Fibroblast of the aortic adventitia (primary cell): ENCODE measurements at places on chromosomes 2 and 18. TPM values are rescaled to one million over a fixed set of nuclear protein-coding genes. Genes with fewer than 3 reads are reported as not detected.
A peak's percentile ranks its signal among the peaks of the same experiment; 100 is the strongest.

EMILIN1 gene
- 81.3 and 153 TPM in 2 replicates for total RNA-seq

DNA sequence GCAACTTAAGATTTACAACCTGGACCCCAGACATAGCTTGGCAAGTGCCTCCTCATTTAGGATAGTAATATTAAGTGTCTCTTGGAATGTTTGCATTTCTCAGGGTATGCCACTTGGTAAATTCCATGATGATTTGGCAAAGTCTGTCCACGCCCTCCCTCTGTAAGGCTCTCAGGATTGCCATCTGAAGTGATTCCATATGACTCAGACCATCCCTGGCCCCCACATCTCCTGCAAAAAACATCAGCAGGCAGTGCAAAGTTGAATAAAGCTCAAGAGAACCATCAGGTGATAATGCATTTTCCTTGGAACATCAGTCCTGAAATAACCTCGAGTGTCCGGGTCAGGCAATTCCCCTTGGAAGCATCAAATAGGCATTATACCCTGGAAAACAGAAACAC lies 27.1 kb upstream of the PIEZO2 start:
- DNase-seq: peak; percentile 48

REEP1 gene
- total RNA-seq: 0.27 TPM in 1 of 2 replicates, not detected in the other

GRCh38 chr18:9177031-9177430 lies 40.5 kb downstream of the ANKRD12 start:
- DNase-seq: no peak

GRCh38 chr2:64488050-64488974 lies 34.4 kb downstream of the LGALSL start:
- DNase-seq: peak; percentile 65

GRCh38 chr2:64651590-64651989 lies 2.1 kb downstream of the SERTAD2 start:
- DNase-seq: no peak

DNA sequence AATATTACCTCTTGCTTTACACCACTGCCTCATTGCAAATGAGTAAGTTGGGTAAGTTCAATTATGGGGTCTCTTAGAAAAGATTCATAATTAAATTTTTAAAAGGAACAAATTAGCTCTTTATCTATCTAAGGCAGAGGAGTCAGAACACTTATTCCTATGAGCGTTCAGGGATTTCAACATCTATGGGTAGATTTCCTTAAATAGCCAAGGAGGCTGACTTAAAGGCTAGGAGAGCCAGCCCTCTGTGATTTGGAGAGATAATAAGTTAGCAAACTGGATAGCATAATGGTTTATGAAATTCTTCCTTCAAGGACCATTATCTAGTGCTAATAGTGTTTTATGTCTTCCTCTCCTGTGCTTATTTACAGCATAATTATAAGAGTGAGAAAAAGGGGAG lies 387.7 kb downstream of the STK39 start:
- no peak for DNase-seq

DNA sequence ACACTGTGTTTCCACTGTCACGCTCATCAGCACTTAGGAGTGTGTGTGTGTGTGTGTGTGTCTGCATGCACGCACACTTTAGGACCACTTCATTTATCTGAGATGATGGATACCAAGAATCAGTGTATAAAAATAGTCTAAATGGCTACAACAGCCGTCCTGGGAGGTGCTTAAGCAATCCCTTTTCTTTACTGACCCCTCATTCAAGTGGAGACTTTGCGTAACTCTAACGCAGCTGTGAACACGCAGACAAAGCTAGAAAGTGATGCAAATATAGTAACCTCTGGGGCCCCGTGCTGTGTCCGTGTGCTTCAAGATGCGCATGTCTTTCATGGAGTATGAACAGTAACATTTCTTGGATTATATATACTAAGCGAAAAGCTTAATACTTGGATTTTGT lies 40.4 kb upstream of the RBM44 start:
- DNase-seq: no peak

POLE4 gene
- total RNA-seq: 27.4 and 44.3 TPM in 2 replicates

DSC2 gene
- 0.82 TPM in 1 of 2 replicates, not detected in the other for total RNA-seq

- DNase-seq: no peak
Observed at GRCh38 chr2:226581004-226581403, 218.6 kb downstream of the IRS1 start.

DNA sequence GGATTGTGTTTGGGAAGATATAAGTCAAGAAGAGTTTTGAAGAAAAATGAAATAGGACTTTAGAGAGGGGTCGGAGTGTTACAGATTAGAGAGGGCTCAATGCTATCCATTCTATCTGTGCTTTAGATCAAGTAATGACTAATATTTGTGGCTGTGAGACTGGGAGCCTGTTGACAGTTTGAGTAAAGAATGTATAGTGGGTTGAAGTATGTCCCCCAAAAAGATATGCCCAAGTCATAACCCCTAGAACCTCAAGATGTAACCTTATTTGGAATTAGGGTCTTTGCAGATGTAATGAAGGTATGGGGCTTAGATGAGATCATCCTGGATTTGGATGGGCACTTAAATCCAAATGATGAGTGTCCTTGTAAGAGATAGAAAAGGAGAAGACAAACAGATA lies 55.3 kb upstream of the SERPINE2 start:
- DNase-seq: no peak

UGT1A3 gene
- not detected in 2 replicates for total RNA-seq

SLC40A1 gene
- 19.7 and 306 TPM in 2 replicates for total RNA-seq

GRCh38 chr2:67436221-67436620 lies 39.1 kb downstream of the ETAA1 start:
- DNase-seq: no peak

GRCh38 chr2:237132799-237133198 lies 47.1 kb downstream of the COPS8 start:
- DNase-seq: no peak

- DNase-seq: no peak
Observed at GRCh38 chr18:23056315-23056714, 79.0 kb upstream of the CABLES1 start.

ADAM23 gene
- total RNA-seq: 1.9 and 7.8 TPM in 2 replicates

DNA sequence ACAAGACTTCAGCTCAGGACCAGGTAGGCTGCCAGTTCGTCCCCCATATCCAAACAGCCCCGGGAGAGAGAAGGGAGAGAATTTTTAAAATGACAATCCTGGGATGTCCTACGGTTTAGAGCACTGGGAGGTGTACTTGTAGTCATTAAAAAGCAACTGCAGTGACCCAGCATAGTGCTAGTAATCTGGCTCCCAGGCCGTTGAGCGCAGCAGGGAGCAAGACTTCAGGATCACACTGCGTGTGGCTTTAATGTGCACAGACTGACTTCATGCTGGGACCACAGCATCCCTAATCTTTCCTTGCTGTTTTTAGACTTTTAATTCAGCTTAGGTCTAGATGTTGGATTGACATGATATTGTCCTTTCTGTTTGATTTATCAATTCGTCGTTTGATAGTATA lies 219.3 kb upstream of the FOSL2 start:
- DNase-seq: no peak

DNA sequence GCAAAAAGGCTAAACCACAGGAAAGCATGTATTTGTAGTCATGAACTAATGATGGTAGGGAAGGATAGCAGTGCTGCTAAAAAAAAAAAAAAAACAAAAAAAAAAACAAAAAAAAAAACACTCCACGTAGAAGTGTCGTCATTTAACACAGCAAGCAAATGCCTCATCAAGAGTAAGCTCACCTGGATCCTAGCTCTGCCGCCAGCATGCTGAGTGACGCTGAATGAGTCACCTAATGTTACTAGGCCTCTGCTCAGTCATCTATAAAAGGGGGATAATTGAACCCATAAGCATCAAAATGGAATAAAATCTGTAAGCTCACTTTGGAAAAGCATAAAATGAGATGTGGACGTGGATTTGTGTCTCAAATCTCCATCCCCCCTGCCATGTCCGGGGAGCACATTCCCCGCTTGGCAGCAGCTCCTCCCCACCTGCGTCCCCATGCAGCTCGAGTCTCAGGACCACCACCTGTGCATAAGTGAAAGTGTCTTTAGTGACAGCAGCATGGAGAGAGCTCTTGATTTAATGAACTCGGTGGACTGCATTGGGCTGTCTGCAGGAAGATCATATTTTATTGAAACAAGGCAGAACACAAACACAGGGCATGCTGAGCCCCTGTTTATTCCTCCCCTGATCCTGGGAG lies 427.5 kb downstream of the LRATD1 start:
- no peak for DNase-seq

- DNase-seq: no peak
Observed at GRCh38 chr2:224724331-224724730, 8.2 kb upstream of the CCDC195 start.

MRO gene
- under 0.01 and 6.5 TPM in 2 replicates for total RNA-seq

FEV gene
- not detected in 2 replicates for total RNA-seq

GRCh38 chr2:230900336-230900995 lies 24.6 kb downstream of the GPR55 start:
- DNase-seq: no peak

GRCh38 chr2:133344849-133345248 lies 223.4 kb downstream of the NCKAP5 start:
- no peak for DNase-seq

GRCh38 chr2:210557721-210558120 lies 1.3 kb downstream of the CPS1 start:
- peak; percentile 15 for DNase-seq

DNA sequence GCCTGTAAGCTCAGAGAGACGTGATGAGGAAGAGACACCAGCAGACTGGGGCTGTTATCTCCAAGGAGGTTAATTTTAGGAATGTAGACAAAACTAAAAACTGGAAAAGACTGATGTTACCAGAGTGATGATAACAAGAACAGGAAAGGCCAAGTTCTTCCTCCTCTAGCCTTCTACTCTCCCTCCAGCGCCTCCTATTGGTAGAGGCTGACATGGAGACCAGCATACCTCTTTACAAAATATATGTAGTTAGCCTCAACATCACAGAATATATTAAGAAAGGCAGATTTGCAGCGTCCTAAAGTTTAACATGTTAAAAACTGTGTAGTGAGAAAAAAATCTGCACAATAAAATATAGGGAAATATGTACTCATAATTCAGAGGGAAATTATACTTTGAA lies 66.0 kb downstream of the TCF4 start:
- no peak for DNase-seq

TRIM43 gene
- not detected in 2 replicates for total RNA-seq

GRCh38 chr2:152449578-152449977 lies 114.6 kb downstream of the FMNL2 start:
- no peak for DNase-seq

- DNase-seq: no peak
Observed at GRCh38 chr2:102834523-102835273, 72.9 kb downstream of the TMEM182 start.

HOXD10 gene
- total RNA-seq: not detected in 2 replicates

CGREF1 gene
- total RNA-seq: 4.7 and 9.3 TPM in 2 replicates

- DNase-seq: no peak
Observed at GRCh38 chr18:77069482-77069881, 63.1 kb downstream of the MBP start.

DNA sequence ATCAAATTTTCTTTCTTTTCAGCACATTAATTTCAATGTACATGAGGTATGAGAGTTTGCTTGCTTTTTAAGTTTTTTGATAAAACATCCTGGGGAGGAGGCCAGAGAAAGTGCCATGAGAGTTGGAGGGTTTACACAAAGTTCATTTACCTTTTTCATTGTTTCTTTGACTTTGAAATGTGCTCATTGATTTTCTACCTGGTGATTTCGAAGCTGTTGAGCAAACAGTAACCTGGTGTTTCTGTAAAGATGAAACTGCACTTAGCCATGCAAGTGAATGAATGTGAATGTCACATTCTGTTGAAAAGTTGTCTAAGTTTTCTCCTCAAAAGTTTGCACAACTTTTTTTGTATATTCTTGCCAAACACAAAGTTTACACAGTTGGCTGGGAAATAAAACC lies 797.0 kb downstream of the METTL4 start:
- no peak for DNase-seq

GRCh38 chr2:48343571-48344440 lies 186.1 kb upstream of the STON1 start:
- DNase-seq: peak; percentile 95

CROCC2 gene
- total RNA-seq: under 0.01 and 0.41 TPM in 2 replicates

- peak; percentile 52 for DNase-seq
Observed at GRCh38 chr2:68878753-68879152, 7.6 kb upstream of the BMP10 start.

RAB27B gene
- total RNA-seq: 1.7 and 38.0 TPM in 2 replicates

ARHGEF33 gene
- 0.25 and 0.54 TPM in 2 replicates for total RNA-seq

DNA sequence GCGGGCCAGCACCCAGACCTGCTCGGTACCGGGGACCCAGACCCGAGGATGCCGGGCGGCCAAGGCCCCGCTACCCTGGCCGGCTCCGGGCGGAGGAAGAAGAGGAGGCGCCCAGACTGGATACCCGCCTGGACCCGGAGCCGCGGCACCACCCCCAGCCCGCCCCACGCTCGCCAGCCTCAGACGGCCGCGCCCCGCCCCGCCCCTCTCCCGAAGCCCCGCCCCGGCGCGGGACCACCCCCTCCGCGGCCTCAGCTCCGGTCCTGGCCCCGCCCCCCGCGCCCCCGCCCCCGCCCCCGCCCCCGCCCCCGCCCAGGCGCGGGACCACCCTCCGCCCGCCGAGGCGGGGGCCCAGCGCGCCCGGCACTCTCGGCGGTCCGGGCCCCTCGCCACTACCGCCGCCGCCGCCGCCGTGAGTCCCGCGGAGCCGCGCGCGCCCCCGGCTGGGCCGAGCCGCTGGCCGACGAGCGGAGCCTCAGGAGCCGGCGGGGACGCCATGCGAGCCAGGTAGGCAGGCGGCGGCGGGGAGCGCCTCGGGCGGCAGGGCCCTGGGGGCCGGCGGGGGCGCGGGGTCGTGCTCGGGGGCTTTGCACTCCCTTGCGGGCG lies at the start of gene SH3BP4:
SH3BP4 (plus strand) TSS at position 354 of the 606 bp plus-strand sequence. CDS start 82,986 bp downstream, outside the sequence.
- DNase-seq: peak; percentile 69

DNA sequence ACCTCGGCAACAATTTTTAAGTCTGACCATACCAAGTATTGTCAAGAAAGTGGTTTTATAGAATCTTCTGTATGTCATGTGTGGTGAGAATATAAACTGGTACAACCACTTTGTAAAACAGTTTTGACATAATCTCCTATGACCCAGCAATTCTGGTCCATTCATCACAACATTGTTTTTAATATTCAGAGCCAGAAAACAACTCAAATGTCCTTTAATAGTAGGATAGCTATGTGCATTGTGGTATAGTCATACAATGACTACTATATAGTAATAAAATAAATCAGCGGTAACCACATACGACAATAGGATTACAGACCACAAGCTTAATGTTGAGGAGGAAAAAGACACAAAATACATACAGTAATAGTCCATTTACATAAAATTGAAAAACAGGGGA lies 175.2 kb upstream of the SPATS2L start:
- no peak for DNase-seq

ANKRD62 gene
- not detected in 2 replicates for total RNA-seq
